AG04450 (cell line): ENCODE measurements at places on chromosomes 1 and 21. TPM values are rescaled to one million over a fixed set of nuclear protein-coding genes. Genes with fewer than 3 reads are reported as not detected.

- DNase-seq = no peak
Observed at GRCh38 chr1:25458541-25459298, 28.0 kb downstream of the MACO1 start.

- peak; percentile 91 for DNase-seq
Observed at GRCh38 chr21:41957991-41958766, 4.4 kb upstream of the C2CD2 start.

The EFNA4 gene
- 10.1 and 12.9 TPM in 2 replicates for polyA plus RNA-seq

The HAPLN2 gene
- polyA plus RNA-seq = not detected in 2 replicates

DNA sequence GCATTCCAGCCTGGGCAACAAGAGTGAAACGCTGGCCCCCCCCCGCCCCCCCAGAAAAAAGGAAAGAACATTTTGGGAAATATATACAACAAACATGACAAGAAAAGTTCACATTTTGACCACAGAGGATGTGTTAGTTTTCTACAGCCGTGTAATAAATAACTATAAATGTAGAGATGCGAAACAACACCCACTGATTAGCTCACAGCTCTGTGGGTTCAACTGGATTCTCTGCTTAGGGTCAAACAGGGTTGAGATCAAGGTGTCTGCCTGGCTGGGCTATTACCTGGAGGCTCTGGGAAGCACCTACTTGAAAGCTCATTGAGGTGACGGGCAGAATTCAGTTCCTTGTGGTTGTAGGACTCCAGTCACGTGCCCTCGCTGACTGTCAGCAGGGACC, 11.1 kb upstream of the VPS26C start:
- no peak for DNase-seq

DNA sequence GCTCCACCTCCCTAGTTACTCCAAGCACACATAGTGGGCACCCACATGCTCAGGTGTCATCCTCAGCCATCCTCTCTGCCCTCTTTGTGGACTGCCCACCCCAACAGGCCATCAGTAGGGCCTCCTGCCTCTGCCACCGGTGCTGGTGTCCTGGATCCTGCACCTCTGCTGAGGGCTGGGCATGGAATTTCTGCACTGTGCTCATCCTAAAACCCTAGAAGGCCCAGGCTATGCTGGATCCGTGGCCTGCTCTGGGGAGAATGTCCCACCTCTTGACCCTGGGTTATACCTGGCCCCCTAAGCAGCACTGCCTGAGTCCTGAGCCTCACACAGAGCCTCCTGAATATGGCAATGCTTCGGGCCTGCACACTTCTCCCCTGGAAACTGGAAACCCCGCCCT, 318.3 kb downstream of the MATN1 start:
- no peak for DNase-seq

The OR6K3 gene
- not detected in 2 replicates for polyA plus RNA-seq

DNA sequence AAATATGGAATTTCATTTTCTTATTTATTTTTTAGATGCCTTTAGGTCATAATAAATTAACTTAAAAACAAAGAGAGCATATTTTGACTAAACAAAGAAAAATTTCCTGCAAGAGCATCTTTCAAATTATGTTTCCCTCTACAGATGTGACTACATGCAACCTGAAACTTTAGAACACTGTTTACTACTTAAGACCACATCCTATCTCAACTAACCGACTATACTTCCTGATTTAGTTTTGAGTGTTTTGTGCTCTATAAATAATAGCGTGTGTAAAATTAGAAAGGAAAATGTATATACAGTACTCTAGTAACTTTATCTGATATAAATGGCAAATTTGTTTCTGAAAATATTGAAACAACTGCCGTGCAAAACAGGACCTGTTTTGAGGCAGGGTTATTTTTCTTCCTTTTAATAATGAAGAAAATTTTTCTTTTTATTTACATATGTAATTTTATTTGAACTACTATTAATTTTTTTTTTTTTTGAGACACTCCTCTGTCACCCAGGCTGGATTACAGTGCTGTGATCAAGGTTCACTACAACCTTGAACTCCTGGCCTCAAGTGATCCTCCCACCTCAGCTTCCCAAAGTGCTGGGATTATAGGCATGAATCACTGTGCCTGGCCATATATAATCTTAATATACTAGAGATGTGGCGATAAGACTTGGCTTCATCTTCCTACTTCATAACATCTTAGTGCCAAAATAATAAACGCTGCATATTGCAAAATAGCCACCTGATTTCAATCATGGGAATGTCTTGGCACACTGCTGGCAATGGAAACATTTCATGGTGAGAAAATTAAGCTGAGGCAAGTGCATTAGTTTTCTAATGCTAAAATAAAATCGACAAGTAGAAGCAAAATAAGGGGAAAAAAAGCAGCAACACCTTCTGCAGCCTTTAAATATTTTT, 12.3 kb downstream of the ZRANB2 start:
- no peak for DNase-seq

GRCh38 chr1:21524686-21525339, 15.6 kb downstream of the ALPL start:
- no peak for DNase-seq

DNA sequence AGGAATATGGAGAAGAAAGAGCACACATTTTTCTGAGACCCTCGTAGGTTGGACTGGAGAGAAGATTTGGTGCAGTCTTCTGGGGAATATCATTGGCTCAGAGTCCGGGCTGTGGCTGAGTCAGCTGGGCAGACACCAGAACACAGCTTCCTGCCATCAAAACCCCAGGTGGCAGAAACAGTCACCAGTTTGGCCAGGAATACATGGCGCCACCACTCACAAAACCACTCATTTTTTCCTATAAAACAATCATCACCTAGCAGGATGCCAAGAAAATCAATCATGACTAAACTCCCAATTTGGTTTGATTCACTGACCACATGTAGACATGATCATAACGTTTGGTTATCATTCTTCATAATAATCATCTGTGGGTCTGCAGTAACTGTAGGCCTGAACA, 178.1 kb upstream of the PBX1 start:
- DNase-seq = no peak

DNA sequence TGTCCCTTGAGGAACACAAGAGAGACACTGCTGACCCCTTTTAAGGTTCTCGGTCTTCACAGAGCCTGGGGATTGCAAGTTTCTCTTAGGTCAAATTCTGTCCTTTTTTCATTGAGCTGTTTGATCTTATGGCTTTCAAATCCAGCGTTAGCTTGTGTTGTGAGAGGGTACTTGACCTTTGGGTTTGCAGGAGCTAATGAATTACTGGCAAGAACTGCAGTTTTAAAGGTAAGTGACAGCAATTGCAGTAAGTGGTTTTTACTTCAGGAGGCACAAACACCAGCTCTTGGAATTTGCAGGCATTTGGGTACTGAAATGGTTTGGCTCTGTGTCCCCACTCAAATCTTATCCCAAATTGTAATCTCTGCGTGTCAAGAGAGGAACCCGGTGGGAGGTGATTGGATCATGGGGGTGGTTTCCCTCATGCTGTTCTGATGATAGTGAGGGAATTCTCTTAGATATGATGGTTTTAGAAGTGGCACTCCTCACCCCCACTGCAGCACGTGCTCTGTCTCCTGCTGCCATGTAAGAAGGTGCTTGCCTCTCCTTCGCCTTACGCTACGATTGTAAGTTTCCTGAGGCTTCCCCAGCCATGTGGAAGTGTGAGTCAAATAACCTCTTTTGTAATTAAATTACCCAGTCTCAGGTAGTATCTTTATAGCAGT, 134.5 kb upstream of the LYPLAL1 start:
- DNase-seq = no peak

DNA sequence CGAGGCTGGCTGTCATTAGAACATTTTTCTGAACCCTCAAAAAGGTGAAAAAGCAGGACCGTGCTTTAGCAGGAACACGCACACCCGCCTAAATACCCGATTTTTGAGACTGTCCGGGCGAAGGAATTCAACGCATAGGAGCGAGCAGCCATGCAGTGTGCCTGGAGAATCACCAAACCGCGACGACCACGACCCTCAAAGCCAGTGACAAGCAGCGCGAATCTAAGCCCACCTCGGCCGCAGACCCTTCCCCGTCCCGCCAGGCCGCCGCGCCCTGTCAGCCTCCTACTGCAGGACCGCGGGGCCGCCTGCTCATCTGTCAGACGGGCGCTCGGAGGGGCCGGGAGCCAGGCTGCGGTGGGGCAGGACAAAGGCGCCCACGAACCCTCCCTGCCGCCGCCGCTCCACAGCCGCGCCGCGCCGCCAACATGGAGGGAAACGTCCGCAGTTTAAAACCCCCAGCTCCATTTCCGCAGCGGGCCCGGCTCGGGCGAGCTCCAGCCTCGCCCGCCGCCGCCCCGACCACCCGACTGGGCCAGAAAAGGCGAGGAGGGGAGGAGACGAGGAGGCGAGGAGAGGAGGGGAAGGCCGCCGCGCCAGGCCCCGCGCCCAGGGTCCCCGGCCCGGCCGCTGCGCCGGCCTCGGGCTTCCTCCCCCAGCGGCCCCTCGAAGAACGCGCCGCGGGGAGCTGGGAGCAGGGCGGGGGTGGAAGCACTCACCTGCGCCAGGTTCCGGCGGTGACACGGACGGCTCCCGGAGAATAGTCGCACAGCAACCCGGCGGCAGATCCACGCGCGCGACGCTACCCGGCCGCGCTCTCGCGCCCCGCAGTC, at the start of gene LBR:
Gene LBR, minus strand, starts transcription at position 804 of the 833 bp plus-strand sequence. CDS start 3,963 bp downstream, outside the sequence.
- DNase-seq = no peak

DNA sequence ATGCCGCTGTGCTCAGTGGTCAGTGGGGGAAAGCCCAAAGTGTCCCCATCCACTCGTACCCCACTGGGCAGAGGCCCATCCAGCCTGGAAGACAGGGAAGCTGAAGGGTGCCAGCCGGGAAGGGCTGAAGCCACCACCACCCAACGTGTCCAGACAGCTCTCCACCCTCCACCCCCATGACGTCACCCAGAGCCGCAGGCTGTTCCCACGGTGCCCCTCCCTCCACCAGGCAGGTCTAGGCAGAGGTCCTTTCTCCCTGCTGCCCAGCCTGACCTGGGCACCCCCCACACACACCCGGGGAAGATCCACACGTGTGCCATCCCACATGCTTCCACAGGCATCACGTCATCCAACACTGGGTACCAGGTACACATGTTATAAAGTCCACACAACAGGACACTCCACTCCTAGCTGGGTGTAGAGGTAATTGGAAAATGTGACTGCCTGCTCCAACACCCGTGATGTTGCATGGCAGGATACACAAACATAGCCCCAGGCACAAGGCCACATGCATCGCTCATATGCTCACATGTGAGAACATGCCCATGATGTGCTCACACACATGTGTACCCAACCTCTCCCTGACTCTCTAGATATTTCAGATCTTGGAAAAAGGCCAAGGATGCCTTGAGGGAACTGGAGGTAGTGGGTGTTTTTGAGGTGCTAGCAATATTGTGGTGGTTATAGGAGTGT, 5.1 kb upstream of the ARHGAP30 start:
- DNase-seq = no peak

The DYRK3 gene
- 13.4 and 13.8 TPM in 2 replicates for polyA plus RNA-seq

DNA sequence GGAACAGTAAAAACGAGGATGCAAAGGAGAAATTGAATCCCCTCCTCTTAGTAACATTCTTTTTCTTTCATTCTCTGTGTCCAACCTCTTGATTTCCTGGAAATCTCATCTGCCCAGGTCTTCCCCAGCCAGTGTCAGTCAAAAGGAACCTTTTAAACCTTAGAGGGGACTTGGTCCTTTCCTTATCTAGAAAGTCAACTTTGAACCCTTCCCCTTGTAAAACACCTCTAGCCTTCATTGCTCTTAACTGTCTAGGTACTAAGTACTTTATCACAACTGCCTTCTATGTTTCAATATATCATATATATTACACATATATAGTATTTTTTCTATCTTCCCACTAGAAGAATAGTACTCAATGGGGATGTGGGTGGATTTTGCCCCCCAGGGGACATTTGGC, 282.1 kb downstream of the NTNG1 start:
- no peak for DNase-seq

- DNase-seq = no peak
Observed at GRCh38 chr1:183417772-183418491, at the start of gene NMNAT2. TSS of gene NMNAT2 (minus strand) at chr1:183418380. CDS start at chr1:183418267, 113 bp downstream.

DNA sequence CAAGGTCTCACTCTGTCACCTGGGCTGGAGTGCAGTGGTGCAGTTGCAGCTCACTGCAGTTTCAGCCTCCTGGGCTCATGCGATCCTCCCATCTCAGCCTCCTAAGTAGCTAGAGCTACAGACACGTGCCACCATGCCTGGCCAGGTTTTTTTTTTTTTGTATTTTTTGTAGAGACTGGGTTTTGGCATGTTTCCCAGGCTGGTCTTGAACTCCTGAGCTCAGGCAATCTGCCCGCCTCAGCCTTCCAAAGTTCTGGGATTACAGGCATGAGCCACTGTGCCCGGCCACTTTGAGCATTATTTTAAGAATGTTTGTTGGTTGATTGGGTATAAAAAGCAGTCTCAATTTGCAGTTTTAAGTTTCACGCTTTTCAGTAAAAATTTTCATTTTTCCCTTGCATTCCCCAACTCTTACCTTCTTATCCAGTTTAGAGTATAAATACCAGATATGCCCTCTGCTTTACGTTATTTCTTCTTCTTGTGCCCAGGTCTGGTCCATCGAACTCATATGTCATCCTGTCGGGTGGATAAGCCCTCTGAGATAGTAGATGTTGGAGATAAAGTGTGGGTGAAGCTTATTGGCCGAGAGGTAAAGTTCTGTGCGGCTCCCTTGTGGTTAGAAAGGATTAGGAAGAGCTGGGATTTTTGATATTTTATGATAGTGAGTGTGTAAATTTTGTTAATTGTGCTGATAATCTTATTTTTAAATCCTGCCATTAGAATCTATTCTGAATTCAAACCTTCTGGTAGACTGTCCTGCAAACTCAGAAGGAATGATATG, 36.0 kb downstream of the FABP3 start:
- DNase-seq = no peak

DNA sequence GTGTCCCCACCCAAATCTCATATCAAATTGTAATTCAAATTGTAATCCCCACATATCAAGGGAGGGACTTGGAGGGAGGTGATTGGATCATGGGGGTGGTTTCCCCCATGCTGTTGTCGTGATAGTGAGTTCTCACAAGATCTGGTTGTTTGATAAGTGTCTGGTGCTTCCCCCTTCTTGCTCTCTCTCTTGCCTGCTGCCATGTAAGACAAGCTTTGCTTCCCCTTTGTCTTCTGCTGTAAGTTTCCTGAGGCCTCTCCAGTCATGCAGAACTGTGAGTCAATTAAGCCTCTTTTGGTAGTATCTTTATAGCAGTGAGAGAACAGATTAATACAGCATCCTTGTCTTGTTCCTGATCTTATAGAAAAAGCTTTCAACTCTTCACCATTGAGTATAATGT, 6.5 kb upstream of the LRRC39 start:
- DNase-seq = no peak

GRCh38 chr1:236161230-236161629, 18.9 kb downstream of the GPR137B start:
- no peak for DNase-seq

GRCh38 chr1:184900507-184900906, 73.8 kb downstream of the NIBAN1 start:
- DNase-seq = no peak

- DNase-seq = no peak
Observed at GRCh38 chr21:21295303-21295702, 297.1 kb downstream of the NCAM2 start.

- no peak for DNase-seq
Observed at GRCh38 chr21:44331650-44332307, 7.4 kb downstream of the CFAP410 start.

GRCh38 chr1:108877348-108878159, 769 bp downstream of the GPSM2 start:
- DNase-seq = no peak
